ENCODE measurements at places on chromosomes 5 and 9. TPM values are rescaled to one million over a fixed set of nuclear protein-coding genes. Genes with fewer than 3 reads are reported as not detected.

Gene TRUB2
- total RNA-seq: 19.8 TPM

- H3K4me1 ChIP-seq: no peaks in the 10 kb centered on the region
- H3K36me3 ChIP-seq: no peaks in the 10 kb centered on the region
- H3K27ac ChIP-seq: no peak overlapping the region
- peaks cover 45% of the 10 kb centered on the region for H3K27me3 ChIP-seq
Observed at GRCh38 chr9:132983491-132984201, 5.2 kb downstream of the GFI1B start.

DNA sequence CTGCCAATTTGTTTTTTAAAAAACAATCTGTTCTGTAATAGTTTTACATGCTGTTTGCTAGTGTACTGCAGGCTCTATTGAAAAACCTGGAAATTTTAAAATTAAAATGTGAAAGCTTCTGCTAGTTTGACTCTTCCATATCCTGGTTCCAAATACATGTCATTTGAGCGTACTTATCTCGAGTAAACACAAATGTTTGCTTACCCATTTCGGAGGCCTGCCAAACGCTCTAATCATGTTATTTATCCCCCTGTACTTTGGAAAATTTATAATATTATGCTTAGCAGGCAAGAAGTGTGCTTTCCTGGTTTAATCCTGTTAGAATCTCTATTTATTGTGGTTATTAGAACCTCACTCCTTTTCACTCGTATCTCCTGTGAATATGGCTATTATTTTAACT is 476.8 kb upstream of the CYLC2 start:
- no peak overlapping the region for H3K27ac ChIP-seq
- no peak overlapping the region for H3K4me3 ChIP-seq

DNA sequence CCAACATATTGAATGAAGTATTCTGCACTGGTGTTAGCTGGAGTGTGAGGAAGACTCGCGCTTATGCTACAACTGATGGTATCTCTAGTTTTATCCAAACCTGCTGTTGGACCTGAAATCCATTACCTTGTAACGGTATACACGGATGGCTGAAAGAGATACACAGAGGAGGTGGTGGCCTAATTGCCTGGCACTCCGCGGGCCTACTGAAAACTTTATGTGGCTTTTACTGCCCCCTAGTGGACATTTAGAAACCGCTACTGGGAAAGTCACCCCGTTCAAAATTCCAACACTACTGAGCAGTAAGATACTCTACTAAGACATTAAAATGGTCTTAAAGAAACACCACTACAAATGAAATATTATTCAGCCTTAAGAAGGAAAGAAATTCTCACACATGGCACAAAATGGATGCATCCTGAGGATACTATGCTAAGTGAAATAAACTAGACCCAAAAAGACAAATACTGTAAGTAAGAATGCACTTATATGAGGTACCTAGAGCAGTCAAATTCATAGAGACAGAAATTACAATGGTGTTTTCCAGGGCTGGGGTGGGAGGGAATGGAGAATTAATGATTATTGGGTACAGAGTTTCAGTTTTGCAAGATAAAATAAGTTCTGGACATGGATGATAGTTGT is 100.4 kb downstream of the TTLL11 start:
- H3K4me1 ChIP-seq: peaks cover 8% of the 10 kb centered on the region
- no peak overlapping the region for H3K4me3 ChIP-seq
- H3K27me3 ChIP-seq: no peaks in the 10 kb centered on the region
- no peak for DNase-seq
- no peak overlapping the region for H3K27ac ChIP-seq
- peaks cover 6% of the 10 kb centered on the region for H3K36me3 ChIP-seq

GRCh38 chr5:149271195-149271715 is 404 bp upstream of the AFAP1L1 start:
- no peak for DNase-seq
- H3K4me3 ChIP-seq: peak overlapping the region; percentile 73
- H3K4me1 ChIP-seq: peaks cover 12% of the 10 kb centered on the region
- H3K27me3 ChIP-seq: no peaks in the 10 kb centered on the region
- H3K27ac ChIP-seq: no peak overlapping the region

Gene NUTM2G
- 0.15 TPM for total RNA-seq

DNA sequence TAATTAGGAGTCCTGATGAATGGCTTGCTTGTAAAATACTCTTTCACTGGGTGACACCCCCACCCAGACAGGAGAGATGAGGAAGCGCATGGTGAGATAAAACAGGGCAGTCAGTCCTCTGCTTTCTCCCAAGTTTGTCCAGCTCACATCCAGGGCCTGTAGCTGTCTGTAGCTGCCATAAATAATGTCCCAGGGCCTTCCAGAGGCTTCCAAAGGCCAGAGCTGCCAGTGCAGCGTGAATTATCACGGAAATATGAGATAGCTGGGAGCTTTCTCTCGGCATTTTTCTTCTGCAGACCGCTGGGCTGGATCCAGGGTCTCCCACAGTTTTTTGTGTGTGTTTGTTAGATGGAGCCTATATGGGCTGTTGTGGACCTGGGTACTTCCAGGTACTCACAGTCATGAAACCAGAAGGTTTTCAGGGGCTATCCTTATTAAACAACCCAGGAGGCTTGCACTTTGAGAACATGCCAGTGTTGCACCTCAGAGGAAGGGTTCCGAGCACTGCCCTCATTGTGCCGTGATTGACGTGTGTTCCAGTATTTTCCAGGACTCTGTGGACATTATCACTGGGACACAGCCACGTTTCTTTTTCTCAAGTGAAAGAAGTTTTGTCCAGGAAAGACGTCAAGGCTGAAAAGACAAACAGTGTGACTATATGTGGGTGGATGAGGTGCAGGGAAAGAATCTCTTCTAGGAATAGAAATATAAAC is 117.5 kb downstream of the FGF1 start:
- peaks cover 1% of the 10 kb centered on the region for H3K36me3 ChIP-seq
- peak overlapping the region; percentile 86 for H3K27ac ChIP-seq
- no peak overlapping the region for H3K4me3 ChIP-seq
- DNase-seq: no peak
- no peaks in the 10 kb centered on the region for H3K27me3 ChIP-seq
- peaks cover 28% of the 10 kb centered on the region for H3K4me1 ChIP-seq

Gene GCNT4
- 2.6 TPM for total RNA-seq

GRCh38 chr5:178186427-178186826 is 744 bp downstream of the GMCL2 start:
- no peaks in the 10 kb centered on the region for H3K4me1 ChIP-seq
- no peak overlapping the region for H3K27ac ChIP-seq
- H3K36me3 ChIP-seq: no peaks in the 10 kb centered on the region

- no peaks in the 10 kb centered on the region for H3K27me3 ChIP-seq
- no peak for DNase-seq
- peaks cover 37% of the 10 kb centered on the region for H3K4me1 ChIP-seq
Observed at GRCh38 chr5:118548761-118549720, 439.3 kb downstream of the DTWD2 start.

DNA sequence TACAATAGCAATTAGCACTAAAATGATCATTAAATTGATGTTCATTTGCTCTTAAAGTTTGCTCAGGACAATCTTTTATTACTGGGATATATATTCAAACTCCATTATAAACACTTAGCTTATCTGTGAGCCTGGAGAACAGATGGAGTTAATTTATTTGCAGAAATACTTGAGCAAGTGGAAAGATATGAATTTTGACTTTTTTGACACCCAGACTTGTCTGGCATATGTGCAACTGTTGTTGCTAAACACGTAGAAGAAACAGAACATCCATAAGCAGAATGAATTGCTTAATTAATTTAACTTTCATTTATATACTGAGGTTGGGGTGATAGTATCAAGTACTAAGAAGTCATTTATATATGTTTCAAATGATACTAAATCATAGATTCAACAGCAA is 820.7 kb upstream of the TYRP1 start:
- no peaks in the 10 kb centered on the region for H3K36me3 ChIP-seq
- no peaks in the 10 kb centered on the region for H3K4me1 ChIP-seq

DNA sequence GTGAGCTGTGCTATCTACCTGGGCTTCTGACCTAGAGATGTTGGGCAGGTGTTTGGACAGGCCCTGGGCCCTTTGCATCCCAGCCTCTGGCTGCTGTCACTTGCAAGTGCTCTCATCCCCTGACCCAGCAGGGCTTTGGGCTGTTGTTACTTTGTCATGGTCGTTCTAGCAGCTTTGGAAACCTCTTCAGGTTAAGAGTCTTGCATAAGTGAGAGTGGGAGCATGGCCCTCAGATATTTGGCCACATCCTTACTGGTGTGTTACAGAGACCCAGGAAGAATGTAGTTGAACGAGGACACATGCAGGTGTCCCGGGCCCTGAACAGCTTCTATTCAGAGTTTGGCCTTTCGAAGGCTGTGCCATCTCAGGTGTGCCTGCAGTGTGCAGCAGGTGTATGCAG is 4.5 kb downstream of the TENT4A start:
- peaks cover 73% of the 10 kb centered on the region for H3K4me1 ChIP-seq
- H3K27ac ChIP-seq: no peak overlapping the region
- DNase-seq: no peak
- no peak overlapping the region for H3K4me3 ChIP-seq
- peaks cover 1% of the 10 kb centered on the region for H3K36me3 ChIP-seq

DNA sequence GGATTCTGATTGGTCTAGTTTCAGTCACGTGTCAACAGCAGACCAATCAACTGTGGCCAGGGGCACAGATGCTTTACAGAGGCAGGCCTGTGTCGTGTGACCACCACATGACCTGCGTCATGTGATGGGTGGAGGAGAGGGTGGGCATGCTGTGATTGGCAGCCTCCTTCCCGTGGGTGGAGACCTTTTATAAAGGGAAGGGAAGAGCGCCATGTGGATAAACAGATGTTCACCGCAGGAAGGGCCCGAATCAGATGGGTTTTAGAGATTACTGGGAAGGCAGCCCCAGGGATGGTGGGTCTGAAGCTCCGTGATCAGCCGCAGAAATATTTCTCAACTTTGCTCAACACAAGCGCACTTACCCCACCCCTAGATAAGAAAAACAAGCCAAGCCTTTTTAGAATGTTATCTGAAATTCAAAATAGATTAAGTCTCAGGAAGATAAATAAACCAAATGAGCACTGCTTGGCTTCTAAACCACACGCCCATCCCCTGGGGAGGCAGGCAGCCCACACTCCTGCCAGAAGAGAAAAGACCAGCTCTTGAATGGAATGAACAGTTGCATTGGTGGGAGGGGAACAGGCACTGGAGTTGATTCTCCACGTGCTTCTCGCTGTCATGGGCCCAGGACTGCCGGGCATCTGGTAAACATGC is 43.6 kb downstream of the ROPN1L start:
- H3K27ac ChIP-seq: peak overlapping the region; percentile 81
- no peak overlapping the region for H3K4me3 ChIP-seq
- no peaks in the 10 kb centered on the region for H3K36me3 ChIP-seq

Gene ZNF354C
- total RNA-seq: 3.8 TPM

- no peak overlapping the region for H3K27ac ChIP-seq
- no peaks in the 10 kb centered on the region for H3K36me3 ChIP-seq
- no peak overlapping the region for H3K4me3 ChIP-seq
Observed at GRCh38 chr5:13731121-13731628, 213.3 kb downstream of the DNAH5 start.

Gene GOLPH3
- total RNA-seq: 106 TPM

Gene NR5A1
- not detected for total RNA-seq

DNA sequence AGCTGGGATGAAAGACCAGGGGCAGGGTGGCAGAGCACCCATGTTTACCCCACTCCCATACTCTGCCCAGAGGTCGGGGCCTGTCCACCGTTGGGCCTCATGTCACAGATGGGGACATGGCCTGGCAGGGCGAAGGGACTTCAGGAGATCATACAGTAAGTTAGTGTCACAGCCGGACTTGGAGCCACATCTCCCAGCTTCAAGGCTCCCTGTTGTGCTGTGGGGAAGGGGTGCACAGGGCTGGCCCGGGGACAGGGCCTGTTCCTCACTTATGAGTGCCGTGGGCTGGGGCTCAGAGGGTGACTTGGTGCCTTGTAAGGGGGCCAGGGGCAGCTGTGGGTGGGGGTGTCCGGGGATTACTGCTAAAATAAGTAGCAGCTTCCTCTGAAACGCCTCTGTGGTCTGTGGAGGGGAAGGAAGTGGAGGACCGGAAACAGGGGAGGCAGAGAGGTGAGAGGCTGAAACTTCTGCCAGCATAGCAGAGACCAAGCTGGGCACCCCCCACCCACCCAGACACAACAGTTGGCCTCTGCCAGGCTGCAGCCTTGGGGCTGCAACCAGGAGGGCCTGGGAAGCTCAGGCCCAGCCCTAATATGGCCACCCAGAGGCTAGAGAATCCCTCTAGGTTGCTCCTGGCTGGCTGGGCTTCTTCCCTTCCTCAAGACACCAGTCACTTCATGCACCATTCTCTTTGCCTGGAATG is 41.1 kb upstream of the NEK6 start:
- DNase-seq: peak; percentile 39
- H3K27ac ChIP-seq: no peak overlapping the region
- no peak overlapping the region for H3K4me3 ChIP-seq
- no peaks in the 10 kb centered on the region for H3K27me3 ChIP-seq
- H3K4me1 ChIP-seq: peaks cover 25% of the 10 kb centered on the region
- no peaks in the 10 kb centered on the region for H3K36me3 ChIP-seq

- H3K27ac ChIP-seq: peak overlapping the region; percentile 98
- H3K27me3 ChIP-seq: no peaks in the 10 kb centered on the region
- H3K36me3 ChIP-seq: peaks cover 4% of the 10 kb centered on the region
- peak; percentile 95 for DNase-seq
Observed at GRCh38 chr5:68433923-68434879, 218.6 kb downstream of the PIK3R1 start.

DNA sequence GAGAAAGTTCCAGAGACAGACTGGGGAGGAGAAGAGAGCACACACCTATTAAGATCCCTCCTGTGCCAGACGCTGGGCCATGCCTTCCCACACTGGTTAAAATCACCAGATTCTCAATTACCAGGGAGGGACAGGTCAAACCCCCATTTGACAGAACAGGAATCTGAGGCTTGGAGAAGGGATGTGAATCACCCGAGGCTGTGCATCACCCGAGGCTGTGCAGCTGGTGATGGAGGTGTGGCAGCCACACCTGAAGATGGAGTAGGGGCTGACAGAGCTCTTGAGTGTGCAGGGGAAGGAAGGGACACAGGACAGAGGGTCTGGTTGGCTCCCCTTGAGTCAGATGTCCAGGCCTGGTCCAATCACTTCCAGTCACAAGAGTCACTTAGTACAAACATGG is 70.6 kb downstream of the LMX1B start:
- H3K27me3 ChIP-seq: peaks cover 46% of the 10 kb centered on the region
- H3K36me3 ChIP-seq: peaks cover 1% of the 10 kb centered on the region
- H3K27ac ChIP-seq: no peak overlapping the region
- H3K4me1 ChIP-seq: peaks cover 4% of the 10 kb centered on the region

GRCh38 chr9:23555851-23556250 is 270.2 kb downstream of the ELAVL2 start:
- no peak for DNase-seq
- no peak overlapping the region for H3K4me3 ChIP-seq
- H3K4me1 ChIP-seq: peaks cover 25% of the 10 kb centered on the region
- no peaks in the 10 kb centered on the region for H3K36me3 ChIP-seq
- H3K27ac ChIP-seq: no peak overlapping the region

GRCh38 chr9:18492612-18493011 is 18.7 kb downstream of the ADAMTSL1 start:
- DNase-seq: no peak
- peaks cover 22% of the 10 kb centered on the region for H3K4me1 ChIP-seq
- H3K27me3 ChIP-seq: no peaks in the 10 kb centered on the region

- peaks cover 5% of the 10 kb centered on the region for H3K36me3 ChIP-seq
- no peak for DNase-seq
- no peak overlapping the region for H3K4me3 ChIP-seq
- H3K27ac ChIP-seq: peak overlapping the region; percentile 90
- H3K27me3 ChIP-seq: no peaks in the 10 kb centered on the region
Observed at GRCh38 chr5:14351845-14352712, 208.9 kb downstream of the TRIO start.

GRCh38 chr5:54383225-54383901 is 72.1 kb upstream of the HSPB3 start:
- H3K36me3 ChIP-seq: no peaks in the 10 kb centered on the region
- H3K27ac ChIP-seq: no peak overlapping the region
- H3K27me3 ChIP-seq: no peaks in the 10 kb centered on the region

Data from chondrocyte (in vitro differentiated cells).